ENCODE measurements at places on chromosomes 11 and 22.

GRCh38 chr22:22362936-22363335 is 118.3 kb downstream of the VPREB1 start:
- no peak for DNase-seq

GRCh38 chr11:74592063-74592440 is 330 bp upstream of the POLD3 start:
- no peak for DNase-seq

GRCh38 chr11:70916351-70916750 is 336.0 kb downstream of the SHANK2 start:
- no peak for DNase-seq

- no peak for DNase-seq
Observed at GRCh38 chr11:119778391-119779194, 49.6 kb upstream of the NECTIN1 start.

DNA sequence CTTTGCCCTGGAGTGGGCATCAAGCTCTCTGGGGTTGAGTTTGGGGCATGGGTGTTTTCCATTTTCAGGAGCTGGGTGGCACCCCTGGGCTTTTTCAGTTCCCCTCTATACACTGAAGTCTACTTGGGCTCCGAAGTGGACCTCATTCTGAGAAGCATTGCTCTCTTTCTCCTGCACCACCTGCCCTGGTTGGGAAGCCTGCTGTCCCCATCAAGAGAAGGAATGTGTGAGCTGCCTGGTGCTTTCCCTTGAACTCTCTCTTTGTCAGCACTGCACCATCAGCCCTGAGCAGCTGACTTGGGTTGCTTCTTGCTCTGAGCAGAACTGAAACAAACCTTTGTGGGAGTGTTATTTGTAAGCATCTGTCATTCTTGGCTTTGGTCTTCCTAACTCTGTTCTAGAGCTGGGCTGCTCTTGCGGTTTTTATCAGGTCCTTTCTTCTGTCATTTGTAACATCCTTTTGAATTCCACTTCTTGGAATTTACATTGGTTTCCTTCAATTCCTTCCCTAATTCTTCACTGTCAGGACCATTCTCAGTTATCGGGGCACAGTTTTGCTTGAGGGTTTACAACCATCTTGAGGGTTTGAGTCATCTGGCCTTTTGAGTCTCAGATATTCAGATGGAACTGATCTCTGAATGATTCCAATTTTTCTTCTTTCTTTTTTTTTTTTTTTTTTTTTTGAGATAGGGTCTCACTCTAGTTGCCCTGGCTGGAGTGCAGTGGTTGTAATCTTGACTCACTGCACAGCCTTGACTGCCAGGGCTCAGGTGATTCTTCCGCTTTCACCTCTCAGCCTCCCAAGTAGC is 20.5 kb downstream of the UBE2L3 start:
- DNase-seq: no peak

- DNase-seq: no peak
Observed at GRCh38 chr11:130269326-130269943, 45.3 kb downstream of the ZBTB44 start.

- no peak for DNase-seq
Observed at GRCh38 chr22:47620391-47620790, 857.9 kb downstream of the TBC1D22A start.

- DNase-seq: no peak
Observed at GRCh38 chr11:127996825-127997224, 590.5 kb downstream of the ETS1 start.

GRCh38 chr11:31968461-31969358 is 122.2 kb upstream of the RCN1 start:
- DNase-seq: no peak

GRCh38 chr11:59185386-59185945 is 13.5 kb downstream of the DTX4 start:
- no peak for DNase-seq

DNA sequence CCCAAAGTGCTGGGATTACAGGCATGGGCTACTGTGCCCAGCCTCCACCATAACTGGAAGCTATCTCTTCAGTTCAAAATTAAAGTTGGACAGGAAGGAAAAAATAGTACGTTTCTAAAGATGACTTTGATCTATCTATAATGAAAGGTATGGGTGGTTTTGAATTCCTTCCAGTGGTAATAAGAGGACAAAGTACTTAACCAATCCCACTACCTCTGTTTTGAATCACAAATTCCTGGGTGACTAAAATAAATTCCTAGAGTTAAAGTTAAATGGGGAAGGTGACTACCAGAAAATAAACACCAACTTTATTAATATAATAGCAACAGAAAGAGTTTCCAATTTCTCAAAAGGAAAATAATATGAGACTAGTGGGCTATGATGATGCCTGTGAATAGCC is 9.1 kb downstream of the PHF5A start:
- no peak for DNase-seq

- no peak for DNase-seq
Observed at GRCh38 chr22:26016916-26017315, 152.3 kb upstream of the SEZ6L start.

DNA sequence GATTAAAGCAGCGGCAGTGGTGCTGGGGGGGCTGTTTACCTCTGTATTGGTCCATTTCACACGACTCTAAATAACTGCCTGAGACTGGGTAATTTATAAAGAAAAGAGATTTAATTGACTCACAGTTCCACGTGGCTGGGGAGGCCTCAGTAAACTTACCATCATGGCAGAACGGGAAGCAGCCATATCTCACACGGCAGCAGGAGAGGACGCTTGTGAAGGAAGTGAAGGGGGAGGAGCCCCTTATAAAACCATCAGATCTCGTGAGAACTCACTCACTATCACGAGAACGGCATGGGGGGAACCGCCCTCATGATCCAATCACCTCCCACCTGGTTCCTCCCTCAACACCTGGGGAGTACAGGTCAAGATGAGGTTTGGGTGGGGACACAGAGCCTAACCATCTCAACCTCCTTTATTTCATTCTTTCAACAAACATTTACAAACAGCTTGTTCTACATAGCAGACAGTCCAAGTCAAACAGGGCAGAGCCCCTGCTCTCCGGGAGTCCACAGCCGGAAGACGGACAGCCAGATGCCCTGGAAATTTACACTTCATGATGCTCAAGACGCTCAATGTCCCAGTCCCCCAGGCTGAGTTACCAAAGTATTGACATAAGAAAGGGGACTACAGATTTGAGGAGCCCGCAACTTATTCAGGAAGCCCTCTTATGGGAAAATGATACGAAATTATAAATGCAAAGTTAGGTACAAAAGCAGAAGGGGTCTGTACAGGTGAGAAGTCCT is 26.3 kb upstream of the HMGXB4 start:
- no peak for DNase-seq

GRCh38 chr11:130904380-130904779 is 11.9 kb downstream of the SNX19 start:
- no peak for DNase-seq

GRCh38 chr11:6223854-6224253 is 10.6 kb downstream of the FHIP1B start:
- no peak for DNase-seq

DNA sequence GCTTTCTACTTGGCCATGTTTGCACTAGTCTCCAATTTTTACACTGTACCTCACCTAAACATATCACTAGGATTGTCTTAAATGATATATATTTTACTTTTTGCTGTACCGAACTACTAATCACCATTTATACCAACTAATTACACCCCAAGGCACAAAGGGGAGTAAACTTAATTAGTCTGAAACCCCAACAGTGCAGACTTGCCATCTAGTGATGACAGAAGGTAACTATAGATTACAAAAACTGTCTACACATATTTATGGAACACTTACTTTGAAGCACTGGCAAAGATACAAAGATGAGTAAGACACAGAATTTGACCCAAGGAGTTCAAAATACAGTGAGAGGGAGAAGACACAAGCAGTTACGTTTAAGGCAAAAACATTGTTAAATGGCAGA is 139.7 kb downstream of the CNTN5 start:
- no peak for DNase-seq

- DNase-seq: no peak
Observed at GRCh38 chr11:119424775-119425174, 1.8 kb upstream of the THY1 start.

DNA sequence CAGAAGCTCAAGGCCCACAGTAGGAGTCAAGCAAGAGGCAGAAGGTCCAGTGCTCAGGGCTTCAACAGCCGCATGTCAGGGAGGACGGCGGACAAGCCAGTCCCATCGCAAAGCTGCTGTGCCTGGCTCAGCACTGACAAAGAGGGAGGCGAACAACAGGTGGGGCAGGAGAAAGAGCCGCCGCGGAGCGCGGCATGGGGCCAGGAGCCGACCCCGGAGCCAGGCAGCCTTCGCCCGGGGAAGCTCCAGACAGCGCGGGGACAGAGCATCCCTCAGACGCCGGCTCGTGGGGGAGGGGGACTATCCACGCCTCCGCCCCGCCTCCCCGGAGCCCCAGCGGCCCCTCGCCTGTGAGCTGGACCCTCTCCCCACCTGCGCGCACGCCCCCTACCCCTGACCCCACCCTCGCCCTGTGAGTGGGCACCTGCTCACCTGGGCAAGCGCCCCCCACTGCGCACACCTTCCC is 369 bp downstream of the DHCR7 start:
- no peak for DNase-seq

DNA sequence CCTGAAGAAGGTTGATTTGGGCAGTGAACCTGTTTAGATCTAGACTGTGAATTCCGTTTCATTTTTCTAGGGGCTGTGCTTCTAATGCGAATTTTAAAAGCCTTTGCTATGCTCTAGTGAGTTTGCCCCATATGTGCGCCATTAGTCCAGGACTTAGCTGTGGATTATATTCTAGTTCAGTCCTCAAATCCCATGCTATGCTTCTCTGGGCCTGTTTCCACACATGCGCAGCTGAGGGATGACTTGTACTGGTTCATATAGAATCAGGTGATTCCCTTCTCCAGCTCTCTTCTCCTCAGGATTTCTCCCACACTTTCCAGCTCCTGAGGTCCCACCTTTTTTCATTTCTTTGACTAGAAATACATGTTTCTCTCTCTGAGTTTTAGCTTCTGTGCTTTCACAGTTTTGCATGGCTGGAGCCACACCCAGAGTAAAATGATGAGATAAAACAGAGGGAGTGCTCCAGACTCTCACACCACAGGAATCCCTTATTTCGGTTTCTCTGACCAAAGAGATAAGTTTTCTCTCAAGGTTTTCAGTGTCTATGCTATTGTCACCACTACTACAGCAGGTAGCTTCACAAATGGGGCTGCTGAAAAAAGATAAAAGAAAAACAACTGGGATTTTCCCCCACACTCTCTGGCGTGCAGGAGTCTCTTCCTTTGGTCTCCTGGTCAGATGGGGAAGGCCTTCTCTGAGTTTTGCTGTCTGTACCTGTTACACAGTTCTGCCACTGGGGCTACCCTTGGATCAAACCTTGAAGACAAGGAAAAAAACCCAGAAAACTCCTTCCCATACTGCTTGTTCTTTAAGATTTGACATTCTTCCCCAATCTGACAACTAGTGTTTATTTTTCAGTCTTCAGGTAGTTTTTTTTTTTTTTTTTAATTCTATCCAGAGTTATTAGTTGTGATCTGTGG is 96.2 kb upstream of the TEAD1 start:
- DNase-seq: no peak

DNA sequence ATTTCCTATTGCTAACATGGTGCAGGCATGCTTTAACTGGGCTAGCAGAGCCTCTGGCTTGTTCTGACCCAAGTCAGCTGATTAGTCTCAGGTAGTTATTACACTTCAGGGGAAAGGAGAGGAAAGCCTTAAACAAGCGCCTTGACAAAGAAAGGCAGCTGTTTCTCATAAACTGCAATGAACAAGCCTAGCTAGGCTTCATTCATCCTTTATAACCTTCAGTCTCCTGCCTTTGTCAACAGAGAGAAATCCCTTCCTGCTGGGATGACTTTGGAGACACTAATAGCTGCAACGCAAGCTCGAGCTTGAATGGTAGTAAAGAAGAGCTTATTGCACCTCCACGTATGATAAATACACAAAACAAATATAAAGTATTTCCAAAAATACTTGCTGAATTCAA is 68.4 kb downstream of the CCDC34 start:
- no peak for DNase-seq

- no peak for DNase-seq
Observed at GRCh38 chr11:104390651-104391050, 226.7 kb upstream of the PDGFD start.

GRCh38 chr11:92845805-92846204 is 123.6 kb upstream of the MTNR1B start:
- DNase-seq: no peak

- DNase-seq: no peak
Observed at GRCh38 chr11:18371279-18371678, 23.1 kb upstream of the LDHA start.

DNA sequence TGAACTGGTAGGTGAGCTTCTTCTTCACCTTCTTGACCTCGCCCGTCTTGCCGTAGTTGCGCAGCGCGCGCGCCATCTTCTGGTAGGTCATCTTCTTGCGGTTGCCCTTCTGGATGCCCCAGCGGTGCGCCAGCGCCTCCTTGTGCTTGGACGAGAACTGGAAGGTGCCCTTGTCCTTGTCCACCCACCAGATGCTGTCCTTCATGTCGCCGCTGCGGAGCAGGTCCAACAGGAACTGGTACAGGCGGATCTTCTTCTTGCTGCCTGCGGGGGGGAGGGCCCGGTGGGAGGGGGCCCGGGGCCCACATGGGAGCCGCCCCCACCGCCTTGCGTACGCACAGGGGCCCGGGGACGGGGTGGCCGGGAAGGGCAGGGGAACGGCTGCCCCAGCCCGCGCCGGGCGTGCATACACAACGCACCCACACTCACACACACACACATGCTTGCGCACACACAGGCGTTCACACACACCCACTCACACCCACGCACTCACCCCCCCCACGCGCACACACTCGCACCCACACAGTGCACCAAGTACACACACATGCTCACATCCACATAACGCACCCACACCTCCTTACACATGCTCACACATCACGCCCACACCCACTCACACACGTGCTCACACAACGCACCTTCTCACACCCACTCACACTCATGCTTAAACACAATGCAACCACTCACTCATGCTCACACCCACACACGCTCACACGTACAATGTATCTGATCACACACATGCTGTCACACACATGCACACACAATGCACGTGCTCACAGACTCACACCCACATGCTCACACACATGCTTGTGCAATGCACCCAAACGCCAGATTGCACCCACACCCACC is 3.0 kb upstream of the MYBPC3 start:
- no peak for DNase-seq

- DNase-seq: no peak
Observed at GRCh38 chr22:33542153-33542552, 378.1 kb downstream of the LARGE1 start.

DNA sequence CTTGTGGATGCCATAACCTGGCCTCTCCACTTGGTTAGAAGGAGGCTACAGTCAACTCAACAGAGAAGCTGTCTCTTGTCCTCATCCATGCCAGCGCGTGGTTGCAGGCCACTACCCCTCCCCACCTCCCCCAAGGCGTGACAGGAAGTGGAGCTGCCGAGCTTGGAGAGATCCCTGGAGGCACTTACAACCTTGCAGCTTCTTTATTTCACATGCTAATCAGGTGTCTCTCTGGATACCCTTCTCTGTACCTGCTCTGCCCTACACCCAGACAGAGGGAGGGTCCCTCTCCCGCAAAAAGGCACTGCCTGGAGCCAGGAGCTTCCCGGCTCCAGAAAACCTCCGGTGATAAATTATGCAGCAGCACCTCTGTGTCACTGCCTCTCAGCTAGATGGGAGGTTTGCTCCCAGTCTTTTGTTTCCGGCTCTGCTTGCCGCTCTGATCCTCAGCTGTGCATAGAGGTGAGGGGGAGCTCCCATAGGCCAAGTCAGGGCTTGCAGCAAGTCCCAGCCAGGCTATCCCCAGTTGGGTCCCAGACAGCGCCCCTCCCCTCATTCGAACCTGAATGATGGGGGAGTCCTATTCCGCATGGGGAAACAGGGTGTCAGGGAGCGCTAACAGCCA is 5.7 kb downstream of the LRP4 start:
- no peak for DNase-seq
